ENCODE measurements at places on chromosomes 12 and 14. TPM values are rescaled to one million over a fixed set of nuclear protein-coding genes. Genes with fewer than 3 reads are reported as not detected.

TPH2 gene
- total RNA-seq: not detected

HHIPL1 gene
- total RNA-seq: 2.5 TPM

KRT73 gene
- total RNA-seq: not detected

NID2 gene
- total RNA-seq: 9.9 TPM

KRT4 gene
- not detected for total RNA-seq

TAS2R46 gene
- total RNA-seq: not detected

GLI1 gene
- total RNA-seq: 0.57 TPM

MYO1H gene
- total RNA-seq: not detected

MIP gene
- total RNA-seq: not detected

CD163L1 gene
- 21.4 TPM for total RNA-seq

SDS gene
- not detected for total RNA-seq

DDX23 gene
- 132 TPM for total RNA-seq

KRT6A gene
- not detected for total RNA-seq

REM2 gene
- 0.74 TPM for total RNA-seq

HOXC12 gene
- 6.0 TPM for total RNA-seq

CD9 gene
- total RNA-seq: 83.5 TPM

IL22 gene
- total RNA-seq: not detected

CCDC175 gene
- 0.12 TPM for total RNA-seq

TMEM132C gene
- 0.42 TPM for total RNA-seq

PGF gene
- 8.0 TPM for total RNA-seq

FAM181A gene
- not detected for total RNA-seq

DNAJC22 gene
- total RNA-seq: 2.4 TPM

DBX2 gene
- total RNA-seq: not detected

PMCH gene
- not detected for total RNA-seq

SPIC gene
- not detected for total RNA-seq

MSI1 gene
- total RNA-seq: 3.1 TPM

OR4Q3 gene
- not detected for total RNA-seq

GNG2 gene
- 10.2 TPM for total RNA-seq

PLEKHD1 gene
- total RNA-seq: not detected

All from Daoy (cell line).